Ecto neural progenitor cell (in vitro differentiated cells): ENCODE measurements at places on chromosomes 3 and 15.
A peak's percentile ranks its signal among the peaks of the same experiment; 100 is the strongest.

- DNase-seq, result no peak
These were observed 38.7 kb downstream of the CHST2 start for GRCh38 chr3:143158014-143158988.

GRCh38 chr3:101146946-101147345, 153.7 kb upstream of the ABI3BP start:
- DNase-seq, result no peak

DNA sequence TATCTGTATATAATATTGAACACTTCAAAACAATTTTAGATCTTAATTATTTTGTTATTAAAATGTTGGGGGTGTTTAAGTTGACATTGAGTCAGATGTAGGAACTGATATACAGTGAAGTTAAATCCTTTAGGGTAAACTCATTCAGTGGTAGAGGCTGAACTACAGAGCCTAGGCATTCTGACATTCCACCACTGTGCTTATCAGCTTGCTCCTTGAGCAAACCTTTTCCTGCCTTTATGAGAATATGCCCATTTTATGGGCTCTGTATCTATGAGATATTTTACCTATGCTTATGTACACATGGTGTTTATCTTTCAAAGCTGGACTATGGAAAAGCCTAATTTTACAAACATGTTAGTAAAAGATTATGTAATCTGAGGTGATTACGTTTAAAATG, 407.5 kb downstream of the ZBTB20 start:
- no peak for DNase-seq

DNA sequence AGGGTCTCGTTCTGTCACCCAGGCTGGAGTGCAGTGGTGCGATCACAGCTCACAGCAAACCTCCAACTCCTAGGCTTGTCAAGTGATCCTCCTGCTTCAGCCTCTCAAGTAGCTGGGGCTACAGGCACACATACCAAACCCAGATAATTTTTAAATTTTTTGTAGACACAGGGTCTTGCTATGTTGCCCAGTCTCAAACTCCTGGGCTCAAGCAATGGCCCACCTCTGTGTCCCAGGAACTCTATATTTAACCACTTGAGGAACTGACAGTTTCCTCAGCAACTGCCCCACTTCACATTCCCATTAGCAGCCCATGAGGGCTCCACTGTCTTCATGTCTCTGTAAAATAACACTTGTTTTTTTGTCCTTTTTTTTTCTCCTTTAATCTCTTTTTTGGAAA, 68.4 kb downstream of the TAMM41 start:
- DNase-seq, result no peak

DNA sequence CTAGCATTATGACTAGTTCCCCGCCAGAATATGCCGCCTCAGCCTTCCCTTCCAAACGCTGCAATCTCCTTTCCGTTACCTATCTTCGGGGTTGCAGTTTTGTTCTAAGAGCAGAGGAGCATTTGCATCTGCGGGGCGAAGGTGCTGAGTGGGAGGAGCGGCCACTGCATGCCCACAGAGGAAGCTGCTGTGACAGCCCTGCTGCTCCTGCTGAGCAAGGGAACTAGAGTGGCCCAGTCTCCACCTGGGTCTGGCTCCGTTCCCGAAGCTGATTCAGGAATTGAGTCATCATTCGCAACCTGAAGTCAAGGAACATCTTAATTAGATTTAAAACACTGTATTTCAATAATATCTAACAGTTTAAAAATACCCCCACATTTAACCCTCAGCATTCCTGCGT, 98.2 kb upstream of the TJP1 start:
- no peak for DNase-seq

- DNase-seq, result no peak
These were observed 32.5 kb downstream of the CA12 start for GRCh38 chr15:63349156-63349555.

GRCh38 chr15:58171476-58172061, 33.4 kb downstream of the AQP9 start:
- DNase-seq, result no peak

GRCh38 chr3:54999159-54999558, 71.3 kb upstream of the LRTM1 start:
- no peak for DNase-seq

- no peak for DNase-seq
These were observed 7.9 kb downstream of the LRRC31 start for GRCh38 chr3:169861871-169862270.

DNA sequence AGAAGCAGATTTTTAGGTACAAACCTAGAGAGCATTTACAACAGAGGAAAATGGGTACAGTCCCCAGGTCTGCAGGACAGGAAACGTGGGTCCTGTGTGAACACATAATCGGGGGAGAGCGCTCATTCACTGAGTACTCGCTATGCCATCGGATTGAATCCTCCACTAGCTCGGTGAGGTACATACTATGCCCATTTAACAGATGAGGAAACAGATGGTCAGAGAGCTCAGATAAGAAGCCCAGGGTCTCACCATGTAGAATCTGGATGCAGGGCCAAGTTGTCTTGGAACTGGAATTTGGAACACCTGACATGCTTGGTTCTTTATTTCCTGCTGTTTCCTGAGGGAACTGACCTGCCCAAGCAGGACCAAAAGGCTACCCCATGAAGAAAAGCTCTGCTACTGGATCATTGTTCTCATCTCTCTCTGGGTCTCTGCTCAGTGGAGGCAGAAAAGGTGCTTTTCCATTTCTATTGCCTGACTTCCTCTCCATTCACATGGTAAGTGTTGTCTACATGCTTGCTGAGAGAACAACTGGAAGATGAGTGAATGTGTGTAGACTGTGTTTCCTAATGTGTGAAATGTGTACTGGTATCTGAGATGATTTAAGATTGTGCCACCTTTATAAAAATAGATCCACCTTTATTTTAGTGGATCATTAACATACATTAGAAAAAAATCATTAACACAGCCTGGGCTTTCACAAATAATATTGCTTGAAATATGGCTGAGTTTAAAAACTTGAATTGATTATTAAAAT, 89.1 kb downstream of the TGFBR2 start:
- no peak for DNase-seq

GRCh38 chr15:26028086-26028740, 165.1 kb upstream of the ATP10A start:
- DNase-seq, result no peak

- DNase-seq, result no peak
These were observed 356.2 kb downstream of the OCA2 start for GRCh38 chr15:27742751-27743477.

DNA sequence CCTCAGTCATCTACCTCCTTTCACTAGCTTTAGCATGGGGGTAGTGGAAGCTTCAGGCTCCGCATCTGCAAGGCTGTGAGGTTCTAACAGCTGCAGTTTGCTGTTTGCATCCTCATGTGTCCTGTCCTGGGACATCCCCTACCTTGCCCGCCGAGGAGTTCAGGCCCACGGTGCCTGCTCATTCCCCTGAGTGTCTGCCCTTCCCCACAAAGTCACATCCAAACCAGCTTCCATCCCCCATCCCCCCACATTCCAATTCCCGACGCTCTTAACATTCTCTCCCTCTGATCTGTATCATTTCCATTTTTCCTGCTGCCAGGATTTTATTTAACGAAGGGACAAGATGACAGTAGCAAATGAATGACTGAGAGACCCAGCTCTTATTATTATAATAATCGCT, 43.8 kb downstream of the HRH1 start:
- no peak for DNase-seq

GRCh38 chr3:1717524-1717923, 381.1 kb upstream of the CNTN4 start:
- no peak for DNase-seq

- DNase-seq, result no peak
These were observed 592.8 kb downstream of the TUSC7 start for GRCh38 chr3:117302428-117302827.

DNA sequence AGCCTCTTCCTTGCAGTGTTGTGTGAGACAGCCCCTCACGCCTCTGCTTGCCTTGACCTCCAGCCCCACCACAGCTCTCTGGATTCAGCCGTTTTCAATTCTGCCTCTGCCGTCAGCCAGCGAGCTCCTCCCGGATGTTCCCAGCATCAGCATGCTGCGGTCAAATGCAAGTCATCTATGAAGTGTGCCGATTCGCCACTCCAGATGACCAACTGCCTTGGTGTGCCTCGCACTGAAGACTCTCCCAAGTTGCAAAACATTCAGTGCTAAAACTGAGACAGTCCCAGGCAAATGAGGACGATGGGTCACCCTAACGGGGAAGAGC, 30.6 kb upstream of the RASA2 start:
- DNase-seq, result no peak

DNA sequence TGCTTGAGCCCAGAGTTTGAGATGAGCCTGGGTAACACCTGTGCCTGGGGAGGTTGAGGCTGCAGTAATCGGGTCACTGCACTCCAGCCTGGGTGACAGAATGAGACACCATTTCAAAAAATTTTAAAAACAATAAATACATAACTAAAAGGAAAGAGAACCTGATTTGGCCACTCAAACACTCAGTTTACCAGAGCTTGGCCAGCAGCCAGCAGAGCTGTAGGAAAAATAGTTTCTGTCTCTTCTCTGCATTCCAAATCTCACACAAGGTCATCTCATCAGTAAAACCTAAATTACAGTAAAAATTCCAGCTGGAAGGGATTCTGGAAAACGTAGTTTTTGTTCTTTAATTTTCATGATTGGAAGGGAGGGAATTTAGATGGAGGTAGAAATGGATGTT, 7.8 kb upstream of the PPM1L start:
- no peak for DNase-seq

- DNase-seq, result no peak
These were observed 69.9 kb downstream of the TNIK start for GRCh38 chr3:171390051-171390941.

GRCh38 chr3:71900057-71900456, 115.1 kb upstream of the PROK2 start:
- DNase-seq, result no peak

GRCh38 chr15:50064673-50065072, 54.4 kb downstream of the ATP8B4 start:
- no peak for DNase-seq

DNA sequence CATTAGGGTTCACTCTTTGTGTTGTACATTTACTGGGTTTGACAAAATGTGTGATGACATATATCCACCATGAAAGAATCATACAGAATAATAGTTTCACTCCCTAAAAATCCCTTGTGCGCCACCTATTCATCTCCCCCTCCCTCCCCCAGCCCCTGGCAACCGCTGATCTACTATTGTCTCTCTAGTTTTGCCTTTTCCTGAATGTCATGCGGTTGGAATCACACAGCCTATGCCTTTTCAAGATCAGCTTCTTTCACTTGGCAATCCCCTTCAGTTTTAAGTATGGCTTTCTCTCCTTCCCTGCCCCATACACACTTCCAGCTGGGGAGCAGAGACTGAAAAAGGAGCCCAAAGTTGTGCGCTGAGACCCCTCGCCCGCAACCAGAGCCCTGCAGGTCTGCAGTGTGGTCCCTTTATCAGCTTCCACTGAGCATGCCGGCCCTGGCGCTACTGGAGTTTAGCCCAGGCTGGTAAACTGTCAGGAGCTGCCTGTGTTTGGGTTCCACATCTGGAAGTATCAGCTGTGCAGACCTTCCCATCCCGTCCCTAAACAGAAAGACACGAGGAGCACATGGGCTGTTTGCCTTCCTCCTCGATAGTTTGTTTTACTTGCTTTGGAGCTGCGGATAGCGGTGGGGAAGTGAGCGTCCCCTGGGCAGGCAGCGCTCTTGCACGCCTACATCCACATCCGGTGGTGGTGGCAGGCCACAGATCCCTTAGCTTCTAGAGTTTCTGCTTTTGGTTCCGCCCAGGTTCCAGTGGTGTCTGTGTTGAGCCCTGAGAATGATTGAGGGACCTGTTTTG, 12.3 kb downstream of the BOC start:
- no peak for DNase-seq

- DNase-seq, result no peak
These were observed 2.6 kb upstream of the ZSCAN2 start for GRCh38 chr15:84598250-84598649.

DNA sequence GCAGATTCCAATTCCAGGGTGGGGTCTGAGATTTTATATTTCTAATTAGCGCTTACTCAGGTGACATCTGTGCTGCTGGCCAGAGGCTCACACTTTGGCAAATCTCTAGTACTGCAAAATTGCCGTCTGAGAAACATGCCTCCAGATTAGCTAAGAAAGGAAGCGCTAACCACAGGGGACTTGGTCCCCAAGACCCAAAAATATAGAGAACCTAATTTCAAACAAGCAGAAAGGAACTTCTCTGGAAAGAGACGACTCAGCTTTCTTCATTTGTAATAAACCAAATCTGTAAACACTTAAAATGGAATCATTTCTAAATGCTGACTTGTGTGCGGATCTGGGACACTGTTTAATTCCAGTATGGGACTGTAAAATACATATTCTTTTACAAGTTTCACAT, 55.7 kb downstream of the B3GNT5 start:
- no peak for DNase-seq

DNA sequence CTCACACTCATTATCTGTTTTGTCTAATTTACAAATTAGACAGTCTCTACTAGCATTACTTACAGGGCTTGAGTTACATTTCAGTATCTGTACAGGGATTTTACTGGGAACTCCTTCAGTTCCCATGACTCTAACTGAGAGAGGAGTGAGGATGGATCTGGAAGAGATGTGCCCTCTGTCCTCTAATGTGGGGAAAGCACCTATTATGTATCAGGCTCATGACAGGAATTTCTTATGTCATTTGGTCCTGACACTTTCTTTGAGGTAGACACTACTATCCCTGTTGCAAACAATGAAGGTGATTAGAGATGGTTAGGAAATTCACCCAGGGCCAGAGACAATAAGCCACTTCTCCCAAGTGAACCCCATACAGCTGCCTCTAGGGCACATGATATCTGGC, 10.9 kb upstream of the NCKIPSD start:
- no peak for DNase-seq

GRCh38 chr3:46871222-46871621, 6.3 kb upstream of the PTH1R start:
- no peak for DNase-seq

GRCh38 chr15:55248895-55249294, 40.7 kb downstream of the RAB27A start:
- no peak for DNase-seq

DNA sequence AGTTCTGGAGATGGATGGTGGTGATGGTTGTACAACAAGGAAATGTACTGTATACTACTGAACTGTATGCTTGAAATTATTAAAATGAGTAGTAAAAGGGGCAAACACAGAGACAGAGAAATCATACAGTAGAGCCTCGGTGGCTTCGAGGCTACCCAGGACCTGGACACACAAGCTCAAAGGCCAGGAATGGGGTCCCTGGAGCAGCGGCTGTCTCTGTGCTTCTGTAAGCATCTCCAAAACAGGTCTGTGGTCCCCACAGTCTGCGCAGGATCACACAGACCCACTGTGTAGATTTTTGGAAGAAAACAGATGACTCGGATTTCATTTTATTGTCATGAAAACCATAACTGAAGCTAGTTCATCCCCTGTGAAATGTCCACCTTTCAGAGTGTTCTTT, 39.7 kb downstream of the PGPEP1L start:
- DNase-seq, result no peak

- no peak for DNase-seq
These were observed 267.0 kb downstream of the CHL1 start for GRCh38 chr3:463252-464192.

- peak; percentile 59 for DNase-seq
These were observed 86.1 kb upstream of the PSMD6 start for GRCh38 chr3:64109438-64109837.

- no peak for DNase-seq
These were observed 14.7 kb downstream of the MYH15 start for GRCh38 chr3:108495717-108496116.

- no peak for DNase-seq
These were observed 8.3 kb downstream of the RARRES1 start for GRCh38 chr3:158723991-158724390.
